ENCODE measurements at places on chromosomes 1 and 21.
A peak's percentile ranks its signal among the peaks of the same experiment; 100 is the strongest.

DNA sequence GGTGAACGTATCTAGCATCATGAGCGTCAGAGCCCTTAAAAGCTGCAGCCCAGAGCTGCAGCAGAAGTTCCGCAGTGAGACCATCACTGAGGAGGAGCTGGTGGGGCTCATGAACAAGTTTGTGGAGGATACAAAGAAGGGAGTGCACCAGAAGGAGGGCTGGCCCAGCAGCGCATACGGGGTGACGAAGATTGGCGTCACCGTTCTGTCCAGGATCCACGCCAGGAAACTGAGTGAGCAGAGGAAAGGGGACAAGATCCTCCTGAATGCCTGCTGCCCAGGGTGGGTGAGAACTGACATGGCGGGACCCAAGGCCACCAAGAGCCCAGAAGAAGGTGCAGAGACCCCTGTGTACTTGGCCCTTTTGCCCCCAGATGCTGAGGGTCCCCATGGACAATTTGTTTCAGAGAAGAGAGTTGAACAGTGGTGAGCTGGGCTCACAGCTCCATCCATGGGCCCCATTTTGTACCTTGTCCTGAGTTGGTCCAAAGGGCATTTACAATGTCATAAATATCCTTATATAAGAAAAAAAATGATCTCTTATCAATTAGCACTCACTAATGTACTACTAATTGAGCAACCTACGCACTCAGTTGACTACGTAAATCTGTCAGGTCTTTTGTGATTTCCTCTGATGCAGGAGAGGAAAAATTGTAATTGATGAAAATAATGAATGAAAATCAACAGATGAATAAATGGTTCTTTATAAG lies 2.8 kb downstream of the CBR1 start:
- no peak for DNase-seq

GRCh38 chr1:117857418-117857817 lies 72.0 kb downstream of the GDAP2 start:
- DNase-seq, result no peak

DNA sequence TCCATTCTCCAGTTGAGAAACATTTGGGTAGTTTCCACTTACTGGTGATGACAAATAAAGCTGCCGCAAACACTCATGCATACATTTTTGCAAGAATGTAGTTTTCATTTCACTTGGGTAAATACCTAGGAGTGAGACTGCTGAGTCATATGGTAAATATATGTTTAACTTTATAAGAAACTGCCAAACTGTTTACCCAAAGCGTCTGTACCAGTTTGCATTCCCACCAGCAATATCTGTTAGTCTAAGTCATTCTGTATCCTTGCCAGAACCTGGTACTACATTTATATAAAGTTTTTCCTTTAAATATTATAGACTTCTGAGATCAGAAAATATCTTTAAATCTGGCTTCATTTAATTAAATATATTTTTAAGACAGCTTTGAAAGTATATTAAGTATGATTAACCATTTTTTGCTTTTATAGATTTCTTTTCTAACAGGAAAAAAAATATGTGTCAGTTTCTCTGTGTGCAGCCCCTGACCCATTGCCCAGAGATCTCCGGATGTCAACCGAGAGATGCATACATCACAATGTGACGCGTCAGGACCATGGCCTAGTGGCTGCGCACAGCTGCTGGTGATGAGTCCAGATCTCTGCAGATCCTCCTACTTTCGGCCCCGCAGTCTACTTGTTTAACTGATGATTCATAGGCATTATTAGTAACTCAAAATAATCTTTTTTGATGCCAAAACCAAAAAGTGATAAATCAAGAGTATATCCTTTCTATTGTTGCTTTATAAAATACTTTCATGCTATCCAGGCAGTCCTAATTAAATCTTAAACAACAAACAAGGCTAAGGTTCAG lies 227.1 kb upstream of the MAP1LC3C start:
- no peak for DNase-seq

DNA sequence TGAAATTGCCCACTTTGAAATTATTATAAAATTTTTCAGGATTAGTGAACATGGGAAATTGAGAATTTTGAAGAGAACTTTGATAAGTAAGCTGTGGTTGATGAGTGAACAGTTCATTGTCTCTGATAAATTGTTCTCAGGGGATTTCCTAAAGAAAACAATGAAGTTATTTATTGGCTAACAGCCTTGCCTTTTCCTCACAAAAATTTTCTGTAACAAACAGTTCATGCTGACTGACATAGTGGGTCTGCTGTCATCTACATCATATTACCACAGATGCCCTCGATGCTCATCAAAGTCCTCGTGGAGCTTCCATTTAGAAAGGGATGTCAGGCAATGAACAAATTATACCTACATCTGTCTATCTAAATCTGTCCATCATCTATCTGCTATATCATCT lies 113.4 kb downstream of the PTBP2 start:
- no peak for DNase-seq

GRCh38 chr1:239944666-239945065 lies 147.0 kb upstream of the FMN2 start:
- no peak for DNase-seq

DNA sequence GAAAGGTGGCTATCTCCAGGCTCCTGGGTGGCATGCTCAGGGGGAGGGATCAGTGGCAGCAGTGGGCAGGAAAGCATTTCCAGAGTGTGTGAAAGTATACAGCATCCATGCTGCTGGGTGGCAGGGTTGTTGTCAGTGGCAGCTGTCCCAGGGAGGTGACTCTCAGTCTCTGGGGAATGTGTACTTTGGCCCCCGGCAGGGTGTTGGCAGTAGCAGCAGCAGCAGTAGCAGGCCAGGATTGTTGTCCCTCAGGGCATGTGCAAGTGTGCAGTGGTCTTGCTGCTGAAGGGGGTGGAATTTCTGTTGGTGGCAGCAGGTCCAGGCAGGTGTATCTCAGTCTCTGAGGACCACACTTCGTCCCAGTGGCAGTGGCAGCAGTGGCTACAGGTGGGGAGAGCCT lies 71.7 kb upstream of the GUCA2B start:
- no peak for DNase-seq

- DNase-seq, result no peak
These were observed 28.6 kb downstream of the CAMSAP2 start for GRCh38 chr1:200767321-200767720.

- DNase-seq, result no peak
These were observed 17.3 kb downstream of the CA6 start for GRCh38 chr1:8962812-8963530.

GRCh38 chr21:38289705-38290485 lies 33.1 kb downstream of the KCNJ15 start:
- no peak for DNase-seq

- no peak for DNase-seq
These were observed 74.6 kb downstream of the NENF start for GRCh38 chr1:212507369-212507768.

- DNase-seq, result no peak
These were observed 542.1 kb downstream of the COL11A1 start for GRCh38 chr1:102566182-102566581.

GRCh38 chr21:30984889-30985288 lies 53.4 kb downstream of the KRTAP19-8 start:
- DNase-seq, result peak; percentile 2

DNA sequence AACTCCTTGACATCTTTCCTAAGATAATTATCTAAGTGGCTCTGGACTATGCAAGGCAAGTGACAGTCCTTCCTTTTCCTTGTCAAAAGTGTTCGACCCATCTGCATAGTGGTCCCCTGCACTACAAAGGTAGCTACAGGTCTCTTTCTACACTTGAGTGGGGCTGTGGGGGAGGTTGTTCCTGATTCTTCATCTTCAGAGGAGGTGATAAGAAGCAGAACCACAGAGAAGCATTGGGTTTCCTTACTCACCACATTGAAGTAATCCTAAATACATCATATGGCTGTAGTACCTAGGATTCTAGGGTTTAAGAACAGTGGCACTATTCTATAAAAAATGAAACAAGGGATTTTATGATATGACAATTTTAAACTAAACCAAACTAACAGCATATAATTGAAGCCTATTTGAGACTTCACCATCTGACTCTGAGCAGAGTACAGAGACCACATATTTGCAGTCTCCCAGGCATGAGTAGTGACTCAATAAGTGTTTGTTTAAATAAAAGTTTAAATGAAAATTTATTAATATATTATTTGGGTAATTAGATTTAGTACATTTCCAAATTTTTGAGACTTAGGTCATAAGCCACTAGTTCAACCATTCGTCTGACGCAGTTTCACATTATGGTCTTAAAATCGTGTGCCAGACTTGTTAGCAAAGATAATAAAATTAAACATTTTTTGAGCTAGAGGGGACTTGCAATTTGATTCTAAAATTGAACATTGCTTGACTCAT lies 54.9 kb upstream of the NEK7 start:
- DNase-seq, result no peak

GRCh38 chr1:64098846-64099582 lies 104.4 kb upstream of the UBE2U start:
- DNase-seq, result no peak

- no peak for DNase-seq
These were observed 1.5 kb downstream of the TMEM63A start for GRCh38 chr1:225880636-225881035.

DNA sequence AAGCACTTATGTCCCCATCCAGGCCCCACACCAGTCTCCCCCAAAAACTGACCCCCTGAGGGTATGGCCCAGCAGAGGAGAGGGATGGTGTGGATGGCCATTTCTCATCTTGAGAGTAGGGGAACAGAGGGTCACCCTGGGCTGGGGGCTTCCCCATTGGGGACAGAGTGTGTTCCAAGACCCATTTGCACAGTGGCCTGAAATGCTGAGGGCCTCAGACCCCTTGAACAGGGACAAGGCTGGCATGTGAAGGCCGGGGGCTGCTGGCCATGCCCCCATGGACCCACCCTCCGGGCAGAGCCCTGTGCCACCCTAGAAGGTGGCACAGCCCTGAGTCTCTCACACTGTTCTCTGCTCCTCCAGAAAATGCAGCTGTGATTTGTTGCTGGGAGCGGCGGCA lies 8.0 kb downstream of the CTRC start:
- no peak for DNase-seq

DNA sequence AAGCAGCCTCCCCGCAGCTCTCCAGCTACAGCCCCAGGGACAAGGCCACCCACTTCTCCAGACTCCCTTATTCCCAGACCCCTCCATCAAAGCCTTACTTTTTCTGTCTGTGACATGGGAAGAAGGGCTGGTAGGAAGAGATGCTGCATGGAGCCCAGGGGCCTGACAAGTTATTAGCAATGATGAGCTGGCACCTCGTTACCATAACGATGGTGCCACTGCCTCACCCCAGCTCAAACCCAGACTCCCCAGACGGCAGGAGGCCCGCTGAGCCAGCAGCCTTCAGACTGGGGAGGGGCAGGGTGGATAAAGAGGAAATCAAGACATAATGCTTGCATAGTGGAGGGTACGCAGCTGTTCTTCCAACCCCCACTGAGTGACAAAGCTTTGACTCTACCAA lies 3.3 kb downstream of the DLGAP3 start:
- DNase-seq, result no peak

GRCh38 chr1:202046227-202046626 lies 35.8 kb downstream of the ELF3 start:
- peak; percentile 48 for DNase-seq

GRCh38 chr1:115453666-115454065 lies 115.6 kb upstream of the NGF start:
- no peak for DNase-seq

DNA sequence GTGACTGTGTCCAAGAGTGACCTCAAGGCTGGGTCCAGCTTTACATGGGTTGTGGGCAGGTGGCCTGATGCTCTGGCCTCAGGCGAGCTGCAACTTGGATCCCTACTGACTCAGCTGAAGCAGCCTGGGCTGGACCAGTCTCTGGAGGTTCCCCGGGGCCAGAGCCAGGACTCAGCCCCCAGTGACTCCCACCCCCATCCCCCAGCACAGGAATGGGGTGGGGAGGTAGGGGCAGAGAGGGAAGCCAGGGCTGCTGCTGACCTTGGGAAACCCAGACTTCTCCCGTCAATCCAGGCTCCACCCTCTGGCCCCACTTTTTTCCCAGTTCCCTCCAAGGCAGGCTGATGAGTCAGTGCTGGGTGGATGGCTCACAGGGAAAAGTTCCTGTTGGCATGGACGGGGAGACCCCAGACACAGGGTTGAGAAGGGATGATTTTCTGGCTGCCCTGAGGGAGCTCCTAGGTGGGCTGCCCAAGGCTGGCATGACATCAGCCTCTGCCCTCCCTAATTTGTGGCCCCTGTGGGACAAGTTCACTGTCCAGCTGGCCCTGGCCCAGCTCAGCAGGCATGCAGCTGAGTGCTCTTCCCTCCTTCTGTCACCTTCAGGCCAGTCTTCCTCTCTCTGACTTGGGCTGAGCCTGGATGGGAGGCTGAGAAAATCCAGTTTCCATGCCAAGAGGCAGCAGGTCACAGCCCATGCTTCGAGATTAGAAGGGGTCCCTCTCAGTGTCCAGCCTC lies 2.2 kb downstream of the ZC3H12A start:
- DNase-seq, result no peak

GRCh38 chr1:161914595-161914994 lies 109.1 kb downstream of the OLFML2B start:
- DNase-seq, result no peak

- DNase-seq, result no peak
These were observed 31.5 kb downstream of the ZBTB40 start for GRCh38 chr1:22483121-22483520.

DNA sequence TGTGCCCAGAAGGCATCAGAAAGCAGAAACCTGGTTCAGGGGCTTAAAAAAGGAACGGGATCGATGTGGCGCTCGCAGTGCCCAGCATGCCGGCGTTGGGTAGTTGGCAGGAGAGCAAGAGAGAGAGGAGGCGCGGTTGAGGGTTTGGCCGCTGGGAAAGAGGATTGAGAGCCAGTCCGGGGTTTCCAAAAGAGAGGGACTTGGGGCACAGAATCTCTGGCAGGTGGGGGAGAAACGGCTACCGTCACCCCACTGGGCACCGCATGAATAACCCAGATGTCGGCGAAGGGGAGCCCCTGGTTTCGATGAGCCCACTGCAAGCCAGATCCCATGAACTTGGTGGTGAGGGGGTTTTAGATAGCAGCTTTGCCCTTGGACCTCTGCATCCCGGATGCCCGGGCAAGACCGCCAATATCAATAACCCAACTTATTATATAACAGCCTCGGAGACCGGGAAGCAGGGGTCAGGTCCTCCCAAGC lies 60.4 kb upstream of the ACOT11 start:
- DNase-seq, result no peak

- DNase-seq, result no peak
These were observed 81.7 kb upstream of the ATP1B1 start for GRCh38 chr1:169024800-169025271.

DNA sequence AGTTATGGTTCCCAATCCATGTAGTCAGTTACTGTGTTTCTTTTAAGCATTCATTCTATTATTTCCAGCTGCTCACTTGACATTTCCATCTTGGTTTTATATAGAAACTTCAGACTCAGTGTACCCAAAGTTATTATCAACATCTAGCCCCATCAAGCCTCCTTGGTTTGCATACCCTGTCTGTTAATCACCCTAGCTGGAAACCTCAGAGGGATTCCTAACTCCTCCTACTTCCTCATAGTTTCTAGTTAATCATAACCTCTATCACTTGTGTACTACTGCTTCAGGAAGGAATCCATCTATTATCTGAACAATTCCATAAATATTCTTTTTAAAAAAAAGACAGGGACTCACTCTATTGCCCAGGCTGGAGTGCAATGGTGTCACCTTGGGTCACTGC lies 293.3 kb downstream of the SDCCAG8 start:
- DNase-seq, result no peak

DNA sequence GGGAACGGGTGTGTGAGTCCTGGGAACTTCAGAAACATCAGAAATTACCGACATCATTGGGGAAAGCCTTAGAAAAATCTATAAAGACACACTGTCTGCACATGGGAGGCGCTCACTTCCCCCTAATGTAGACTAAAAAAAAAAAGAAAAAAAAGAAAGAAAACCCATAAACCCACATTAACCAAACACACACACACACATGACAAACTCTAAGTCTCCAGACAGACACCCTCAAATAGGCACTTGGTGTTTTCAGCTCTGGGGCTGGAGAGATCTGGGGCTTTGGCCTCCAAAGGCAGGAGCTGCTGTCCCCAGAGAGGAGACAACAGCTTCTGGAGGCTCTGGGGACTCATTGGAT lies 13.2 kb upstream of the SDHB start:
- no peak for DNase-seq

Data from NCI-H2081 treated with DMSO at 0.1 percent for 48 hours (cell line).